Stimulated activated CD4-positive, alpha-beta T cell treated with anti-CD3 and anti-CD28 coated beads, TNF-alpha, amount 100 ng/mL, for 48 hours (primary cell): ENCODE measurements at places on chromosomes 4 and X.

- DNase-seq = no peak
These were observed 48.0 kb downstream of the MAGEA9 start for GRCh38 chrX:149829751-149830191.

DNA sequence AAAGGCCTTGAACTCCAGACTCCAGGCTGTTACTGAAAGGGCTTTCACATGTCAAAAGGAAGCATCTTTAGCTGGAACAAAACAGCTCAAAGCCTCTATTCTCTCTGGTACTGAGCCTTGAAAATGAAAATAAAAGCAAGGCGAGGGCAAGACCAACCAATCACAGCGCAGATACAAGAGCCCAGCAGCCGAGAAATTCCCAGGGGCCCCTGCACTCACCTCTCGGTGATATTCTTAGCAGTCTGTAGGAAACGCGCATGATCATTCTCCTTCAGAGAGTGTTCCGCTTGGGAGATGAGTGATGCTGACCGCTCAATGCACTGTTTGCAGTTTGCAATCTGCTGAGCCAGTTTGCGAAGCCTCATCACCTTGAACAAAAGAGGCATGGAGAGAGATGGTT lies 138.1 kb downstream of the MID1 start:
- DNase-seq = no peak

DNA sequence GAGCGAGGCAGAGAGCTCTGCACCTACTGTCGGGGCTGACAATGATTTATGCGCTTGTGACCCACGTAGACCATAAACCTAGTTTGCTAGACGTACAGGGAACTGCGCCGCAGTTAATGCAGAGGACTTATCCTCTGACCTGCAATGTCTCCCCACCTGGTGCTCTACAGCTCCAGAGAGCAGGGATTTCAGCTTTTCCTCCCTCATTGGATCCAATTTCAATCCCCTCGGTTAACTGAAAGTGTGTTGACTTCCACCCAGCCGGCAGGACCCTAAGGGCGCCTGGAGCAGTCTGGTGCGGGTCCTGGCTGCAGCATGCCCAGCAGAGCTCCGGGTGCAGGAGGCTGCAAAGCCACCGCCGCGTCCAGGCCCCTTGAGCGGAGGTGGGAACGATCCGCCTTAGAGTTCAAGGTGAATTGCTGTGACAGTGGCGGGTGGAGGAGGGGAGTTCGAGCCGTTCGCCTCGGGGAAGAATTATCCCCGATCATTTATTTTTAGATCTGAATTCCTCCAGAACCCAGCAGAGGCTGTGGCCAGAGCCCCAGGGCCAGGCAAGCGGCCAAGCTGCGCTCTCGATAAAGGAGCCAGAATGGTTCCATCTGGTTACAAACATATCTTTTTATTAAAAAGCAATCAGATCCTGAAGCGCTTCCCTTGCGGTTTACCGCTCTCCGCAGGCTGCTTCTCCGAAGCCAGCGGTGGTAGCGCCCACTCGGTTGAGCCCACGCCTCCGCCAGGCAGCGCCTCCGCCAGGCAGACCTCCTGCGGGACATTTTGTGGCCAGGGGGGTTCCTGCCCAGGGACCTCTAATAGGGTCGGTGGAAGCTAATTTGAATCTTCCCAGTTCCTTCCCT lies 66.0 kb downstream of the FBXO8 start:
- DNase-seq = no peak

- DNase-seq = no peak
These were observed 3.5 kb downstream of the FHDC1 start for GRCh38 chr4:152939621-152940020.

- no peak for DNase-seq
These were observed 35.9 kb upstream of the PHOX2B start for GRCh38 chr4:41784191-41784979.

GRCh38 chrX:71053217-71053621 lies 14.9 kb downstream of the SNX12 start:
- DNase-seq = no peak

GRCh38 chr4:182246401-182247205 lies 3.4 kb downstream of the TENM3 start:
- DNase-seq = no peak

DNA sequence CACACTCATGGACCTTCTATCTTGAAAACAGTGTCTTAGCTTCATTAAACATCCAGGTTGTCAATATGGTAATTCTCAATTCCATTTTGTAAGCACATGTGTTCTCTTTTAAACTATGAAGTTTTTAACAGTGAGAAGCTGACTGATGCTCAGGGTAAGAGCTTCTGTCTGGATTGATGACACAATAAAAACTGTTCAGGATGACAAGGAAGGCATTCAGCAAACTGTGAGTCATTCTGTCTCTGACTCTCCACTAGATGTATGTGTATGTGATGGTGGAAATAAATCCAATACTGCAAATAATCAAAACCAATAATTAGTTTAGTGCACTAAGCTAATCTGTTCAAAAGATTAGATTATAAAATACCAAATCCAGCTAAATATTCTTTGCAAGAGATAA lies 115.3 kb upstream of the ARX start:
- no peak for DNase-seq
